NCI-H1436 treated with DMSO at 0.1 percent for 48 hours (cell line): ENCODE measurements at places on chromosomes 6 and 20.

- no peak for DNase-seq
Measured at GRCh38 chr6:131063764-131064272, 773 bp upstream of the EPB41L2 start.

DNA sequence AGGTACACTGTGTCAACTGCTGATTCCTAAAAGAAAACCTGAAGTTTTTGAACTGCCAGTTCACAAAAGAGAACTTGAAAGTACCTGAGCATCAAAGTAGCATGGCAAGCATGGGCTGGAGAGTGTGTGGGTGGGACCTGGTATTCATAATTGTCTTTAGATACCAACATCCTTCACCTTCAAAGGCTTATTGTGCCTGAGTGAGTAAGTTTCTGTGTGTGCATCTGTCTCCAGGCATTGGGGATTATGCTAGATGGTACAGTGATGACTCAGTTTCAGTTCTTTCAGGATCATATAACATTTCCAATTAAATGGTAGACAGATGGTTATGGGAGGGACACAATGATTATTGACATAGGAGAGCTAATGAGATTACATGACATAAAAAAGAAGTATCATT, 238.5 kb downstream of the ZFAND3 start:
- no peak for DNase-seq

GRCh38 chr6:115575285-115575684, 485.4 kb downstream of the FRK start:
- DNase-seq: no peak

GRCh38 chr6:169022079-169022478, 231.6 kb downstream of the THBS2 start:
- DNase-seq: no peak

- DNase-seq: no peak
Measured at GRCh38 chr20:53276143-53276542, 304.0 kb downstream of the TSHZ2 start.

- no peak for DNase-seq
Measured at GRCh38 chr6:90186637-90187371, 109.8 kb downstream of the BACH2 start.

- no peak for DNase-seq
Measured at GRCh38 chr6:89763550-89763949, 56.0 kb downstream of the MDN1 start.

DNA sequence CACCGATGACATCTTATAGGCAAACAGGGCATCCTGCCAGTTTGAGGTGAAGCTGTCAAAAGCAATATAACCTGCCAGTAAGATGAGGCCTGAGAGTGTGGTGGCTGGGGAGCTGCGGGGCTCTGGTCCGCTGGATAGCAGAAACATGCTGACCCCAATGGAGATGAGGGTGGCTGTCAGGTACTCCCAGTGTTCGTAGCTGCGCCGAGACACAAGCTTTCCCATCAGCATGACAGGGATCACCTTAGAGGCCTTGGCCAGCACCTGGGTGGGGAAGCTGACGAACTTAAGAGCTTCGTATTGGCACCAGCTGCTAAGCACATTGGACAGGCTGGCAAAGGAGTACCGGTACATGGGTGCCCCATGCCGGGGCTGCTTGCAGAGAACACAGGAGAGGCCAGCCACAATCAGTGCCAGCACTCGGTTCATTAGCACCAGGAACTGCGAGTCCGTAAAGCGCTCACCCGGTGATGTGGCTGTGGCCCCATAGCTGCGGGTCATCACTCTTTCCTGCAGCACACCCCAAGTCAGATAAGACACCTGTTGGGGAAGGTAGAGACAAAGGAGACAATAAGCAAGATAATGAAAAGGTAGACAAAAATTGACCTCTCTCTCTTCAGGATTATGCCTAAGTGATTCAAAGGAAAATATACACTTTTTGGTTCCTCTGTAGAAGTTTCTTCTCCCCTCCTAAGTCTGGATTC, 2.1 kb downstream of the SLC35B2 start:
- DNase-seq: no peak

- DNase-seq: no peak
Measured at GRCh38 chr6:149499066-149499465, 14.3 kb upstream of the ZC3H12D start.

- DNase-seq: no peak
Measured at GRCh38 chr6:26599591-26599990, 2.8 kb downstream of the ABT1 start.

DNA sequence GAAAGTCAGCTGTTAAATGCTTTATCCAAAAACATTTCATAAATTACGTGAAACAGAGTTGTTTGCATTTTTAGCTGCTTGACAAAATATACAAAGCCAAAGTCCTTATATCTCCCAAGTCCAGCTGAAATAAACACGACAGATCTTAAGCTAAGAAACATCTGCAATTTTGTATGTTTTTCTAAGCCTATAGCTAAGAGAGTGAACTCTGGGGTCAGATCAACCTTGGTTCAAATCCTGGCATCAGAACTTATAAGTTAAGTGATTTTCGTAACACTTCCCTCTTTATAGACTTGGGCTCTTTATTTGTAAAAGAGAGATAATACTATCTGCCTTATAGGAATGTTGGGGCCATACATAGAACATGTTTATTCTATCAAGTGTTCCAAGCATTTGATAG, 176.7 kb downstream of the PTPRK start:
- DNase-seq: no peak

DNA sequence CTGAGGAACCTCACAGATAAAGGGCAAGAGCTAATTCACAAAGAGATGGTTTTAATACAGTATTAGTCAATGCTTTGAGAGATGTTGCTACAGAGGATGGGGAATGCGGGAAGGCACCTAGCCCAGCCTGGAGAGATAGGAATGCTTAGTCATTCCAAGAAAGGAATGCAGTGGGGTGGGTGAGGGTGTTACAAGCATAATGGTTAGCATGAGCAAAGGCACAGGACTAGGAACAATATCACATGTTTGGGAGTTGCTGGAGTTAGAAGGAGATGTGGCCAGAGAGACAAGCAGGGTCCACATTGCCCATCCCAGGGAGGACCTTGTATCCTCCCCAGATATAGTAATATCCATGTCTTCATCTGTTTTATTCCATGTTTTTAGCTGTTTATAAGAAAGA, 107.0 kb upstream of the OGFRL1 start:
- DNase-seq: no peak

DNA sequence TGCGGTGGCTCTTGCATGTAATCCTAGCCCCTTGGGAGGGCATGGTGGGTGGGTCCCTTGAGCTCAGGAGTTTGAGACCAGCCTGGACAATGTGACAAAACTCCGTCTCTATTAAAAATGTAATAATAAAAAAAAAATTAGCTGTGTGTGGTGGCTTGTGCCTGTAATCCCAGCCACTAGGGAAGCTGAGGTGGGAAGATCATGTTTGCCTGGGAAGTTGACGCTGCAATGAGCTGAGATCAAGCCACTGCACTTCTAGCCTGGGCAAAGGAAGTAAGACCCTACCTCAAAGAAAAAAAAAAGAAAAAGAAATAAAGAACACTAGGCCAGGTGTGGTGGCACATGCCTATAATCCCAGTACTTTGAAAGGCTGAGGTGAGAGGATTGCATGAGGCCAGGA, 4.5 kb upstream of the SAMHD1 start:
- DNase-seq: no peak

DNA sequence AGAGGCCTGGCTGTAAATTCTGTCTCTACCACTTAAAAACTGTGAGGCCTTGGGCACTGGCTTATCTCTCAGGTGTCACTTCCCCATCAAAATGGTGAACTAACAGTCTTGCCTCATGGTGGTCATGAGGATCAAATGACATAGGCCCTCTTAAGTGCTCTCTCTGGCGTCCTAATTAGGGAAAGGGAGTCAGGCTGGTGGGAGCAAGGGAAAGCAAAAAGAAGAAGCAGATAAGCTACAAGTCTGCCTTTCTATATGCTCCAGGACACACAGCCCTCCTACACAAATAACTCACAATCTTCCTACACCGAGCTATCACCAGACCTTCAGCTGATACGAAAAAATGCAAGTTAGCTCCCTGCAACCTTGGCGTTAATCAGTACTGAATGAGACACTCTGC, 19.5 kb upstream of the SLC22A16 start:
- no peak for DNase-seq

- no peak for DNase-seq
Measured at GRCh38 chr6:32189742-32190053, 304 bp downstream of the PBX2 start.

GRCh38 chr6:47235964-47236760, 73.5 kb downstream of the TNFRSF21 start:
- no peak for DNase-seq

GRCh38 chr20:8116067-8116811, 15.8 kb upstream of the PLCB1 start:
- no peak for DNase-seq

- no peak for DNase-seq
Measured at GRCh38 chr6:32255199-32256153, 31.6 kb upstream of the NOTCH4 start.

GRCh38 chr6:44008821-44009370, 118.4 kb downstream of the MRPL14 start:
- DNase-seq: no peak

DNA sequence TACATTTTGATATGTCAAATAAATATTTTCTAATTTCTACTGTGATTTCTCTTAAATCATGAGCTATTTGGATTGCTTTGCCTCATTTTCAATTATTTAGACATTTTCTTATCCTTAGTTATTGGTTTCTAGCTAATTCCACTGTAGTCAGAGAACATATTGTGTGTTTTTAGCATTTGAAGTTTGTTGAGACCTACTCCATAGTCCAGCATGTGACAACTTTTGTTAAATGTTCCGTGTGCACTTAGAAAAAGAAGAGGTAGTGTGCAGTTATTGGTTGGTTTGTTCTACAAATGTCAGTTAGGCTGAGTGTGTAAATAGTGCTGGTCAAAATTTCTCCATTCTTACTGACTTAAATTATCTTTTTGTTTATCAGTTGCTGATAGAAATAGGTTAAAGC, 138.8 kb downstream of the BCAS1 start:
- DNase-seq: no peak
